ENCODE measurements at places on chromosomes 6 and 20.

GRCh38 chr6:38272222-38272621, 367.5 kb downstream of the BTBD9 start:
- DNase-seq: no peak

DNA sequence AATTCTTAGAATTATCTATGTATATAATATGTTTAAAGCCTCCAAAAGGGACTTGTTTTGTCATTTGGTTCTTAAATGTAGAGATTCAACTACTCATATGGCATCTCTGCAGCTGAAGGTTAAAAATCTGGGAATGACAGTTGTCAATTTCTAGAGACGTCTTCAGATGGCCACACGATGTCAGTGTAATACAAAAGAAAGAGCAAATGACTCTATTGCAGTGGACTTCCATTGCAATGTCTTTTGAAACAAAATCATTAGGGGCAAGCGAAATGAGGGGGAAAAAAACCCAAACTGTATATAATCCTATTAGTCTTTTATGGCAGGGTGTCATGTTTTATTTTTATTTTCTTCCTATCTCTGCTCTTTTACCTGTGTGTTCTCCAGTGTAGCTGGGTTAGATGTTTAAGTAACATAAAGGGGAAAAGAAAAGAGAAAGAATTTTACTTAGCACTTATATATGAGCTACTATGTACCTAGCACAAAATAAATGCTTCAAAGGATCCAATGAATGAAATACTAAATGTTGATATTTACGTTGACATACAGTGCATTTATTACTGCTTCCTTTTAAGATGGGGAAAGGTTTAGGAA, 26.2 kb downstream of the CCN2 start:
- peak; percentile 44 for DNase-seq

DNA sequence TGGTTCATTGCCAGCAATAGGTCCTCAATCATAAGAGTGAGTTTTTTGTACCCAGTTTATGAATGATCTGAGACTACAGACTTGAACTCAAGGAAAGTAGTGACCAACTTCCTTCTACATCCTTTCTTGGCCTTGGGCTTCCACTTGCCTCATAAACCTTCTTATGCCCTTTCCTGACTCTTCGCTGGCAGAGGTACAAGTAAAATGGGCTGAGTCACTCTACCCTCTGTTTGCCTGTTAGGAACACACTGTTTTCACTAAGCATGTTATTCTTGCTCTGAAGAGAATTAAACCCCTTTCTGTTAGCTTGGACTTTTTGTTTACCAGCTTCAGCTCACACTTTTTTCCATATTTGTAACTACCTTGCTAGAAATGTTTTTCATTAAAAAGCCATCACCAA, 74.4 kb downstream of the PKHD1 start:
- DNase-seq: peak; percentile 69

GRCh38 chr6:134343066-134343465, 25.2 kb upstream of the SGK1 start:
- DNase-seq: no peak

- no peak for DNase-seq
Observed at GRCh38 chr20:63262836-63263235, 8.6 kb upstream of the NKAIN4 start.

GRCh38 chr6:131688286-131688685, 12.9 kb downstream of the OR2A4 start:
- DNase-seq: no peak

All from Daoy (cell line).